ENCODE measurements at places on chromosomes 16 and 17. TPM values are rescaled to one million over a fixed set of nuclear protein-coding genes. Genes with fewer than 3 reads are reported as not detected.

- DNase-seq = no peak
Observed at GRCh38 chr17:30388321-30389179, 9.8 kb downstream of the CPD start.

- no peak for DNase-seq
Observed at GRCh38 chr16:29943846-29944799, 17.8 kb upstream of the TMEM219 start.

SHCBP1 gene
- total RNA-seq = 0.44 TPM

GRCh38 chr17:2222901-2223616 lies 80.5 kb downstream of the SMG6 start:
- peak; percentile 75 for DNase-seq

DNA sequence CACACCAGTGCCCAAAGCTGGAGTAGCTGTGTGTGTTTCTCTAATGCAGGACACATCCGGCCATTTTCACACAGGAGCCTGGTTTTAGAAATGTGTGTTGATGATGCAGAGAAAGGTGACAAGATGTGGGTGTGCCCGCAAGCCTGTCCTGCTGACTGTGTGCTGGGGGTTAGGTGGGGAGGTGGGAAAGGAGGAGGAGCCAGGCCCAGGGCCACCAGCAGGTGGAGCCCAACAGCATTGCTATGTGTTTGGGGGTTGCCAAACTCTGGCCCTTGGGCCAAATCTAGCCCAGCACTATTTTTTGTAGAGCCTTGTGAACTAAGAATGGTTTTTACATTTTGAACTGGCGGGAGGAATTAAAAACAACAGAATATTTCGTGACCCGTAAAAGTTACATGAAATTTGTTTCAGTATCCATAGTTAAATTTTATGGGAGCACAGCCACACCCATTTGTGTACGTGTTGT lies 61.7 kb upstream of the LGALS9 start:
- no peak for DNase-seq

Data from left ventricle myocardium inferior (tissue), 1 donor.